ENCODE measurements at places on chromosomes 2 and 18.

GRCh38 chr2:139911160-139911559 lies 1131.0 kb upstream of the NXPH2 start:
- DNase-seq, result no peak

DNA sequence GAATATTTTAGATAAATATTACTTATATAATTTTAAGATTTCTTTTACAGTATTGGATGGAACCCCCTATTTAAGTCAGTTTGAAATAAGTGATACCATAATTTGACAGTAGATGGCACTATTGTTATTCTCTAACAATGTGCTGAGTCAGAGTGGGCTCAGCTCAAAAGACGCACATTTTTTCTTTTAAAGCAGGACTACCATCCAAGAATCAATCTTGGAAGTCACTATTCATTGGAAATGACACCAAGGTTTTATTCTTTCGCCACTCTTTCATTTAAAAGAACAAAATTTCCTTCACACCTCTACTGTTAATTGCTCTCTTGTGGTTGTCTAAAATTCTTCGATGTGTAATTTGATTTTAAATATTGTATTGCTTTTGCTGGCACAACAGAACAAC lies 32.6 kb upstream of the SPAG16 start:
- DNase-seq, result peak; percentile 30

DNA sequence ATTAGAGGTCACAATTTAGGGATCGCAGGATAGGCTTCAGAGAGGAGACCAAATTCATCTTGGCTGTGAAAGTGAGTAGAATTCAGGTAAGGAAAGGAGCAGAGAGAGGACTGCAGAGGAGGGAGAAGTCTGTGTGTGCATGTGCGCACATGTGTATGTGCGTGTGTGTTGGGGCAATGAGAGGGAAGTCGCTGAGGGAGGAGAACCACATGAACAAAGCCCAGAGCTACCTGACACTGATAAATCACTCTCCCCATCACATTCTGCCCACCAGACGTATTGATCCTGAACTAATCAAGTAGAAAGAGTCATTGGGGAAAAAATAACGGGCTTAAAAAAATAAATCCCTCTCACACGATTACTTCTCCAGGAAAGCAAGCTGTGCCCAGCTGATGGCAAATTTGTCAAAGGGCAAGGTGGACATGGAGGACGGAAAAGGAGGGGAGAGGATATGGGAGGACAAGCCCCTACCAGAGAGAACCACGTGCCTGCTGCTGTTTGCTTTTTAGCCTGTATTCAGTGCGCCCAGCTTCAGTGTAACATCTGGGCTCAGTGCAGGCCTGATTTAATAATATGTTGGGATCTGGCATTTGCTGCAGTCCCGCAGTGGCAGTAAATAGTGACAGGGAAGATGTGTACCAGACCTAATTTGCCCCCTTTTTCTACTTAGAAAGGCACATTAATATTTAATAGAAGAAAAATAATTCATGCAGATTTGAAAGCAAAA lies 307.5 kb downstream of the C1D start:
- DNase-seq, result no peak

DNA sequence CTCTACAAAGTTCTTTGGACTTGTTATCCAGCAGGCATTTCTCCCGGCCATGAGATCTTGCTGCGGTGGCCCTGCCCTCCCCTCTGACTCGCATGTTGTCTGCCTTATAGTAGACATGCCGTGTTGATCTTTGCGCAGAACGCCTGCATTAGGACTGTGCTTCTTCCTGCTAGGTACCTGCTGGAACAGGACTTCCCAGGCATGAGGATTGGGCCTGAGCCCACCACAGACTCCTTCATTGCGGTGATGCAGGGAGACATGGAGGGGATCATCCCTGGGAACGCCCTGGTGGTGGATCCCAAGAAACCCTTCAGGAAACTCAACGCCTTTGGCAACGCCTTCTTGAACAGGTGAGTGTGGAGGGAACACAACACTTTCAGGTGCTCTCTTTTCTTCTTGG lies 10.1 kb downstream of the EHD3 start:
- no peak for DNase-seq

- no peak for DNase-seq
These were observed 792.7 kb downstream of the RNF144A start for GRCh38 chr2:7709907-7710306.

DNA sequence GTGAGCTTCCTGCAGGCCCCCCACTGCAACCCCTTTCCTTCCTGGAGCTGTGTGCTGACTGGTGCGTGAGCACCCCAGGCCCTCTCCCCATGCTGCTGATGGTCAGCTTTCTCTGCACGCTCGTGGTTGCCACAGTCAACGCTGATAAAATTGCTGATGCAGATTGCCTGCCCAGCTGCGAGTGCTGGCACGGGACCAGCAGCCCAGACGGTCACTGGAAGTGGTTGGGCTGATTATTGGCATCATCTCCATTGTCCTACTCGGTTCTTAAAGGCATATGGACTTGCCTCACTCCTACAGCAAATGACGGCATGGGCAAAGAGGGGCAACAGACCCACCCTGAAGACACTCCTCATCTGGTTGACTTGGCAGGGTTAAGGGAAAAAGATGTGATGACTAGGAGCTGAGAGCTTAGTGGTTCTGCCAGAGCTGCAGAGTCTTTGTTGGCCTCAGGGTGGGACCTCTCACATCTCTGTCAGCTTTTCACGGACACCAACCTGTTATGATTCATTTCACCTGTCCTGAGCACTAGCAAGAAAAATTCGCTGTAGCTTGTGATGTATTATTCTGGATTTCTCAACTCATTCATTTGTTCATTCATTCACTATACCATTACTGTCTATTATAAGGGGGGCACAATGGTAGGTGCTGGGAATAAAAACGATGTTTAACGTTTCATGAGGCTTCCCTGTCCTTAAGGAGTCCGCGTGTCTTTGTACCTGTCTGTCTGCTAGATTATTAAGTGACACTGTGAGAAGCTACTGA lies 38.4 kb downstream of the PAX8 start:
- DNase-seq, result peak; percentile 73

- DNase-seq, result no peak
These were observed 290.5 kb upstream of the REV1 start for GRCh38 chr2:99780276-99780675.

- no peak for DNase-seq
These were observed 94.2 kb upstream of the SP3 start for GRCh38 chr2:174059178-174059883.

GRCh38 chr2:219421323-219421722 lies 3.1 kb downstream of the DES start:
- DNase-seq, result no peak

DNA sequence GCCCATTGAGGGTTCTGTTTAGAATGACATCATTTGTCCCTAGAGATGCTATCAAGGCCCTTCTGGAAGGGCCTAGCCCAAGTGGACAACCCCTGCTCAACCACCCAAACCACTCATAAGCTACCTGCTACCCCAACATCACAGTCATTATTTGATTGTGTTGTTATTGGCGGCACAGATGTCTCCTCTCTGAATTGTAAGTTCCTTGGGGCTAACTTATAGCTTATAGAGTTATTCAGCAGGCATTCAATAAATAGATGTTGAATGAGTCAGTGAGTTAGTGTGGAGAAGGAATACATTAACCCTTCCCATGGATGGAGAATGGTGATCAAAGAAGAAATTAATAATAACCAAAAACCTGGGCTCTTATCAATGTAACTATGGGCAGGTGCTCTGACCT lies 80.0 kb downstream of the ACAA2 start:
- DNase-seq, result no peak

GRCh38 chr2:55782528-55783173 lies 89.0 kb upstream of the PNPT1 start:
- no peak for DNase-seq

DNA sequence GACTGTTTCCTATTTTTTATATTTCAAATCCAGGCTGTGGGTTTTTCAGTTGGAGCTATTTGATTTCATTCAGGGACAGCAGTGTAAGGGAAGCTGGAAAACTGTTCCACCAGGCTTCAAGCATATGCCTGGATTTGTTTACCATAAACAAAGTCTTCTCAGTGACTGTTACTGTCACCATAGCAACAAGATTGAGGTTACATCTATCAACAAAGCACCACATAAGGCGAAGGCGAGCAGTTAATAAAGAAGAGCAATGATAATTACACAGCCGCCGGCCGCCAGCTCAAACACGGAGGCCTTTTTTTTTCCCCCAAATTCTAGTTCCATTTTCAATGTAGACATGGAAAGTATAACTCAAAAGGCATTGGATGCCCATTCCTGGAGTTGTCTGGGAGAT lies 553.7 kb upstream of the SYT4 start:
- no peak for DNase-seq

- no peak for DNase-seq
These were observed 130.3 kb downstream of the MYCN start for GRCh38 chr2:16070648-16070971.

Measured in NCI-H1092 (cell line).